ENCODE measurements at places on chromosomes 3 and 15.

- no peak for DNase-seq
These were observed 56.6 kb downstream of the LSM3 start for GRCh38 chr3:14235003-14235911.

- no peak for DNase-seq
These were observed 311.0 kb downstream of the MCTP2 start for GRCh38 chr15:94542391-94542790.

DNA sequence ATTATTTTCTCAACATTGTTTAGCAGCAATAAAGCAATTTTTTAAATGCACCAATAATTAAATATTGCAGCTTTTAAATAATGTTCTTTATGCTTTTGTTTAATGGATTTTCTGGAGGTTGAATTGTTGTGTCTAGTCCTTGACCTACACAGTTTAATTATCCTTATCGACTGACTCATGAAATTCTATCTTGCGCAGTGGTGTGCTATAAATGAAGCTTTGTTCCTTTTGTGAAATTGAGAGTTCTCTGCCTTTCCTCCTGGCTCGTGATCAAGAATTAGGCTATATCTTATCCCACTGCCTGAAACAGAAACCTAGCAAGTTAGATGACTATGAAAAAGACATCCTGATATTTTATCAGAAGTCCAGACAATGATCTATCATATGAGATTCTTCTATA lies 37.0 kb upstream of the PIK3R4 start:
- no peak for DNase-seq

DNA sequence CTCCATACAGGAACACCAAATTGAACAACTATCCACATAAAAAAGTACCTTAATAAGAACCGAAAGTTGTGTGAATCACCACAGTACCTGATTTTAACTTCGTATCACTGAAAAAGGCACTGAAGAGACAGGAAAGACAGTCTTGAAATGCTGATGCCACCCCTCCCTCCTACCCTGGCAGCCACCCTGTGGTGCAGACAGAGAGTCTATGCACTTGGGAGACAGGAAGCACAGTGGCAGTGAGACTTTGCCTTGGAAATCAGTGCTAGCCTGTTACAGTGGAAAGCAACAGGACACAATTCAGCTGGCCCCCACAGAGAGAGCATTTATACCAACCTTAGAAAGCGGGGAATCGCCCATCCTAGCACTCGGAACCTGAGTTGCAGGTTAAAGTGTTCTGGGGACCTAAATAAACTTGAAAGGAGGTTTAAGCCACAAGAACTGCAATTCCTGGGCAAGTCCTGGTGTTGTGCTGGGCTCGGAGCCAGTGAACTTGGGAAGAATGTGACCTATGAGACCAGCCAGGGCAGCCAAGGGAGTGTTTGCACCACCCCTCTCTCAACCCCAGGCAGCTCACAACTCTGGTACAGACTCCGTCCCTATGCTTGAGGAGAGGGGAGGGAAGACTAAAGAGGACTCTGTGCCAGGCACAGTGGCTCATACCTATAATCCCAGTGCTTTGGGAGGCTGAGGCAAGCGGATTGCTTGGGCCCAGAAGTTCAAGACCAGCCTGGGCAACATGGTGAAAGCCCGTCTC lies 240.1 kb downstream of the ISL2 start:
- no peak for DNase-seq

DNA sequence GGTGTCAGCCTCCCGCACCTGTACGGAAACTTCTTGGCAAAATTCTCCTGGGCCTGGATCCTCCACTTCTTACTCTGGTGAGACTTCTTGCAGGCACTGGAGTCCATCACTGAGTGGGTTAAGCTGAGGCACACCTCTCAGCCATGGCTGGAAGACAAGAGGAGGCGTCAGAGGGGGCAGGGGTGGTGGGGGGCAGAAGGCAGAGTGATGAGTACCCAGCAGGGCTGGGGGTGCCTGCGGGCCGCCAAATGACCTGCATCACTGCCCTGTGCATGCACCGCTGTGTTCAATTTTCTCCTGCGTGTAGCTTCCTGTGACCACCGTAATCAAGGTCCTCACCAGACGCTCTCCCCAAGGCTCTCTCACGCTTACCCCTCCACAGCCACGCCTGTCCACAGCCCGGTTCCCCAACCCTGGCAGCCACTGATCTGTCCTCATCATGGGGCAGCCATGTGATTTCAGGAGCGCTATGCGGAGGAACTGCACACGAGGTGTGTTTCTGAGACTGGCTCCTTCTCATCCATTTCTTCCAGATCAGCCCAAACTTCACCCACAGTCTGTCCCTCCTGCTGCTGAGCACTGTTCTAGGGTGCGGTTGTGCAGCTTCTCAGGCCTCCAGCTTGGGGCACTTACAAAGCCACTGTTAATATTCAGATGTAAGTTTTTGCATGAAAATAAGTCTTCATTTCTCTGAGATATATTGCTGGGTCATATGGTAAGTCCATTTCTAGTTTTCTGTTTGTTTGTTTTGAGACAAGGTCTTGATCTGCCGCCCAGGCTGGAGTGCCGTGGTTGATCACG lies 5.2 kb downstream of the C3orf22 start:
- no peak for DNase-seq

DNA sequence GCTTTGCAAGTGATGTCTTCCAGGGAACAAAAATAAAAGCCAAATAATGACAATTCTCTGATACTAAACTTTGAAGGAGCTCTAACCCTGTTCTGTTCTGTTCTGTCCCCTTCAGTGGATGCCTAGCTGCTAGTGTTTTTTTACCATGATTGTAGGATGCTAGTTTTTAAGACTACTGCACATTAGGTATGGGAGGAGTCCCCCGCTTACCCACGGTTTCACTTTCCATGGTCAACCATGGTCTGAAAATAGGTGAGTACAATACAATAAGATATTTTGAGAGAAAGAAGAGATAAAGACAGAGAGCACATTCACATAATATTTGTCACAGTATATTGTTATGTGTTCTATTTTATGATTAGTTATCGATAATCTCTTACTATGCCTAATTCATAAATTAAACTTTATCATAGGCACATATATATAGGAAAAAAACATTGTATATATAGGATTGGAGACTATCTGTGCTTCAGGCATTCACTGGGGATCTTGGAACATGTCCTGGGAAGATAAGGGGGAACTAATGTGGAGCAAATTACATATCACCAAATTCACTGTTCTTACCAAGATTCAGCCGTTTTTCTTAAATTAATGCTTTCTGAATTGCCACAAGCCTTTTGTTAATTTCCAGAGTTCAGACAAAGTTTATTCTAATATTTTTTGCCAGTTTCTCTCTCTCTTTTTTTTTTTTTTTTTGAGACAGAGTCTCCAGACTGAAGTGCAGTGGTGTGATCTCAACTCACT lies 32.8 kb upstream of the POMGNT2 start:
- no peak for DNase-seq

DNA sequence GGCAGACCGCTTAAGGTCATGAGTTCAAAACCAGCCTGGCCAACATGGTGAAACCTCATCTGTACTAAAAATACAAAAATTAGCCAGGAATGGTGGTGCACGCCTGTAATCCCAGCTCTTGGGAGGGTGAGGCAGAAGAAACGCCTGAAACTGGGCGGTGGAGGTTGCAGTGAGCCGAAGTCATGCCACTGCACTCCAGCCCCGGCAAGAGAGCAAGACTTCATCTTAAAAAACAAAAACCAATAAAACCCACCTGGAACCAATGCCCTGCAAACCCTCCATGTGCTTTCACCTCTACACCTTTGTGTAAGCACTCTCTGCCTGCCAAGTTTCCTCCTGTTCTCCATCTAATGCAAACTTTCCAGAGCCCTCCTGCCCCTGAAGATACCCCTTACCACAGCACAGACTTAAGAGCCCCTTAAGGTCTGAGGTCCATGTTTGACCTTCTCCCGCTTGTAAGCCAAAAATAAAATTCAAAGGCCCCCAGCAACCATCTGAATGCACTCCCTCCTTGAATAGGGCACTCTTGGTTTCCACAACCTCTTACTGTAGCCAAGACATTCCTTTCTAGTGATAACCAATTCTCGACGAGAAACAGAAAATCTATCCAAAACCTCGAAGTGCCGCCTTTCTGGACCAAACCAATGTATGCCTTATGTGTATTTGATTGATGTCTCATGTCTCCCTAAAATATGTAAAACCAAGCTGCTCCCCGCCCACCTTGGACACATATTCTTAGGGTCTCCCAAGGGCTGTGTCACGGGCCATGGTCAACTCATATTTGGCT lies 3.0 kb downstream of the RPL32 start:
- no peak for DNase-seq

DNA sequence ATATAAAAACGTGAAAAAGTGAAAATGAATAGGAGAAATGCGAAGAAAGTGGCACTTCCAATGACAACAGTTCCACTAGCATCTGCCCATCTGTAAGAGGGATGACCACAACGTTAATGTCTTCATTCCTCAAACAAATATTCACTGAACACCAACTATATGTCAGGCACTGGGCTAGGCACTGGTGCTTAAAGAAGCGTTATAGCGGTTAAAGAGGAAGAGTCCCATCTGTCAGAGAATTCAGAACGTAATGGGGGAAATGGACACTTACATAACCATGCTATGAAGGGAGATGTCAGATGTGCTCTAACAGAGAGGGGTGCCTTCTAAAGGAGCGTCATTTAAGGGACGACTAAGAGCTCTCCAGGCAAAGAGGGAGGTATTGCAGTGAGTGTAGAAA lies 8.2 kb downstream of the RUBCN start:
- DNase-seq, result no peak

DNA sequence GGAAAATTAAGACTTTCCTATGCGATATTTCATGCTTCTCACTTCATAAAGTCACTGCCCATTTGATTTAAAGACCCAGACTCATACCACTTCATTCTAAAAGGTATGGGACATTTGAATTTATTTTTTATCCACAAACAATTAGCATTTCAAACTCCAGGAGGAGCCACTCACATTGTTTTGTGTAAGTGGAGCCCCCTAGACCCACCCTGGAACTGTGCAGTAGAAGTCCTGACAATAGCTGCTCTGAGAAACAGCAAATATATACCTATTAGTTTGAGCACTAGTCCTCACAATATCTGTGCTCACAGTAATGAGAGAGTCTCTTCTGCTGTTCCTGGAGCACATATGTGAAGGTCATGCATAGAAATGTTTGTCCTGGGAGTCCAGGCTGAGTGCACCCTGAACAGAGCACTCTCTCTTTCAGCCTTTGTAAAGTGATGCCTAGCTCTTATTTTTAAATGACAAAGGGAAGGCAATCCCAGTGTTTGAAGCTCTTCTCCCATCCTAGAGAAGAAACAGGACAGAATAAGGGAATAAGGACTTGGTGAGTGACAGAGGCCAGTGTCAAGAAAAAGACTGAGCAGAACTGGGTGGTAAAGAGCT lies 127.5 kb upstream of the STRIT1 start:
- DNase-seq, result no peak

DNA sequence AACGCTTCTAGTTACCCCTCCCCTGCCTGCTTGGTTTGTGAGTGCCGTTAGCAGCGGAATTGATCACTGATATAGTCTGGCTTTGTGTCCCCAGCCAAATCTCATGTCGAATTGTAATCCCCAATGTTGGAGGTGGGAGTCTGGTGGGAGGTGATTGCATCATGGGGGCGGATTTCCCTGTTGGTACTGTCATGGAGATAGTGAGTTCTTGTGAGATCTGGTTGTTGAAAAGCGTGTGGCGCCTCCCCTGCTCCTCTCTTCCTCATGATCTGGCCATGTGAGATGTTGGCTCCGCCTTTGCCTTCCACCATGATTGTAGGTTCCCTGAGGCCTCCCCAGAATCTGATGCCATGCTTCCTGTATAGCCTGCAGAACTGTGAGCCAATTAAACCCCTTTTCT lies 47.3 kb upstream of the PGPEP1L start:
- DNase-seq, result no peak

DNA sequence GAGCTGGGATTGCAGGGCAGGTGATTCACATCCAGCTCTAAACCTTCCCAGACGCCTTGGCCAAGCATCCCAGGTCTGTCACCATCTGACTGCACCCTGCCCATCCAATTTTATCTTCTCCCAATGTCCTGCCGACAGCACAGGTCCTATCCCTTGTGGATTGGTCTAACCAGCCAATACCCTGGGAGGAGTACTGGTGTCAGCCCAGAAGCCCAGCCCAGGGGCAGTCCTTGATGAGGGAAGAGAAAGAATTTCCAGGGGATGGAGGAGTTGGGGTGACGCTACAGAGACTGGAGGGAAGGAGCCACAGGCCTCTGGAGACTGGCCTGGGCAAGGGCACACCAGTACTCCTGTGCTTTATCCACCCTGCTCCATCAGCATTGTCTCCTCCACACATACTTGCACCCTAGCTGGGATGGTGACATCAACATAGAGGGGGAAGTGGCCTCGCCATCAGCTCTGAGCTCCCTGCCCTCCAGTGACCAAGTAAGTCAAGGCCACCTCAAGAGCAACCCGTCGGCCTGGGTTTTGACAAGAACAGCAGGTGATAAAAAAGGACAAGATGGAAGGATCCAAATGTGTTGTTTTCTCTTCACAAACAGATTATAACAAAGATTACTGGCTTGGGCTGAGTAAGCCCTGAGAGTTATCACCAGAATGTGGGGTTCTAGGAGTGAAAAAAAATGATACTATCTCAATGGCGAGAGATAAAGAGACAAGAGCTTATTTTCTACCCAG lies 114.6 kb downstream of the AQP9 start:
- DNase-seq, result no peak

- DNase-seq, result no peak
These were observed 289.7 kb upstream of the TPM1 start for GRCh38 chr15:62752657-62753517.

DNA sequence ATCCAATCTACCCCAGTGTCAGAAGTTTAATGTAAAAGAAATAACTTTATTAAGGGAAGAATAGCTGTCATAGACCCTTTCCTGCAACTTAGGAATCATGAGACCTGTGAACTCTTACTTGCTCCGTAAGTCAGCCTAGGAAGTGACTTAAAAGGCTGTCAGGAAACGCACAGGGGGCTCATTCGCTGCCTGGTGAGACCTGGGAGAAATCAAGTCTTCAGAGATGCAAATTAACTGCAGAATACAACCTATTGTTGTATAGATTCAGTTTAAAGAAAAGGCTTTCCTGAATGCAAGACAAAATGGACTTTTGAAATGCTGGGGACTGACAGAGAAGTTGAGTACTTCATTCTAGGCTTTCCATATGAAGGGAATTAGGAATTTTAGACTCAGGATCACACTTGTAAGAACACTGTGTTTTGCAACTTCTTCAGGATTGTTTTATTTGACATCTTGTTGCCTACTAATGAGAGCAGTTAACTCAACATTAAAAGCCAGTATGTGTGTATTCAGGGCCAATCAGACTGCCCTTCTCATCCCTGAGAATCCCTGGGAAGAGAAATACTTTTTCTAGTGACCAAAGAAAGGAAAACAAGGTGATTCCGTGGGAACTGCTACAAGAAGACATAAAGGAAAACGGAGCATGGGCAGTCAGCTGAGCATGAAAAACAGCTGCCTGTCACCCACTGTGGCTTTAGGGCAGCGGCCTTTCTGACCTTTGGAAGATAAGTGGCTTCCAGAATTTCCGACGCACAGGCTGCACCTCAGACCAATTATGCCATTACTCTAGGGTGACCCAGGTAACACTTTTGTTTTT lies 18.5 kb upstream of the DPPA4 start:
- no peak for DNase-seq

GRCh38 chr15:29795610-29796009 lies 26.7 kb downstream of the TJP1 start:
- no peak for DNase-seq
